CD4-positive, alpha-beta T cell treated with Interleukin-6 at 100 ng/mL for 8 hours (primary cell): ENCODE measurements at places on chromosomes 16 and 17.

DNA sequence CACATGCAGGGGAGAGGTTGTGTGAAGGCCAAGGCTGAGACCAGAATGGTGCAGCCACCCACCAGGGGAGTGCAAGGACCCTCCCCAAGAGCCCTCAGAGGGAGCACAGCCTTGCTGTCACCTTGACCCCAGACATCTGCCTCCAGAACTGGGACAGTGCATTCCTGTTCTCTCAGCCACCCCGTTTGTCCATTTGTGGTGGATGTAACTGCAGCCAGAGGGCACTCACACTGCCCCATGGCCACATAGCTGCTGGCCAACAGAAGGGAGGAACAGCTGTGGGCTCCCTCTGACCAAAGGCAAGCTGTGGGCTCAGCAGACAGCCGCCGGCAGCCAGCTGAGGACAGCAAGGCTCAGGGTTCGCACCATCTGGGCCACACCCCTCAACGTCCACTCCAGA is 49.8 kb upstream of the KLHDC4 start:
- no peak for DNase-seq

- no peak for DNase-seq
Measured at GRCh38 chr17:80397686-80398085, 17.3 kb upstream of the ENDOV start.

DNA sequence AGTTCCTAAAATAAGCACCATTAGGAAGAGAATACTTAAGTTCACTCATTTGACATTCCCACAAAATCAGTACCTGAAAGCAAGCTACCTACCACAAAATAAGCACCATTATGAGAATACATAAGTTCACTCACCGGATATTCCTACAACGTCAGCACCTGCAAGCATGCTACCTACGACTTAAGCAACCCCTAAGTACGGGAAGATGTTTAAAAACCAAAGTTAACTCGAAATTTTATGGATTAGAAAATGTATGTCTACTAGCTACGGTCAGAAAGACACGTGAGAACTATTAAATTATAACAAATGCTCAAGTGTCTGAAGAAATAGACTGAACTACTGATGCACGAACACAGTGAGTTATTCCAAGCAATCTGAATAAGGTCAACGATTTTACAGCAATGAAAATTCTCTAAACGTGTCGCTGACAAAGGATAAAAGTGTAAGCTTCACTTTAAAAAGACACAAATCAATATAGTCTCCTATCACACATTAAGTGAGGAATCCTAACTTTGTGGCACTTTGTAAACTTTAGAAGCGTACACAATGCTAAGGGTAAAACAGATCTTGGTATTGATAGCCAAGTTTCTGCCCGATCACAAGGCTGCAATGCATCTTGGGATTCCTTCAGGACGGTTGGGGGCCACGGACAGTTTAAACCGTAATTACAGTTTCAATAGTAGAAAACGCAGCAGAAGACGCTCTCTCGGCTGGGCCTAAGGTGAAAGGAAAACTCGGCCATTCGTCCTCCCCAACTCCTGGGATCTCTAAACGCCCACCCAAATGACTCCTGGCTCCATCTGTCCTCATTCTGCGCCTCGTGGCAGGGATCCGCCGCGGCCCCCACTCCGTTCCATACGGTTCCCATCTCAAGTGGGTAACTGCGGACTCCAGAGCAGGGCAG is 1.3 kb downstream of the GSPT1 start:
- peak; percentile 21 for DNase-seq

DNA sequence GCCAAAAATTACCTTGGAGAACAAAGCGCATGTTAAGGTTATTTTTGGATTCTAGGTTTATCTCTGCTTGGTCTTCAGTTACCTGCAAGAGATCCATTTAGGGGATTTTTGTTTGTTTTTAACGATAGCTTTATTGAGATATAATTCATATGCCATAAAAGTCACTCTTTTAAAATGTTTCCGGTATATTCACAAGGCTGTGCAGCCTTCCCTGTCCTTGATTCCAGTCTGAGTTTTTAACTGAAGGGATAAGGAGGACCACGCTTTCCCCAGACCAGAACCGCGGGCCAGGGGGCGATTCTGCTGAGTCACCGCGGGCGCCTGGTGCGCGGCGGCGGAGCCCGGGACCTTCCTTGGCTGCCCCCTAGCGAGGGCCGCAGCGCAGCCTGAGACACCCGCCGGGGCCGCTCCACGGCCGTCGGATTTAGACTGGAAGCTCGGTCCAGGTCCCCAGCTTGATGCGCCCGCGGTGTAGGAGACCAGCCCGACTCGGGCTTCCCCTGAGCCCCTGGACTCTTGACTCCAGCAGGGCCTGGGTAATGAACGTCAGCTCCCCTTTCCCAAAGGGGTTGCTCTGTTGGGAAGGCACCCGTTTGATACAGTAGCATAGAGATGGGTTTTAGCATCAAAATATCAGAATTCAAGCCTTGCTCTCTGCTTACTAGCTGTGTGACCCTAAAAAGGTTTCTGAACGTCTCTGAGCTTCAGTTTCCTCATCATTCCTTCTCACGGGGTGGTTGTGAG is 50.0 kb upstream of the STH start:
- DNase-seq, result peak; percentile 36

- no peak for DNase-seq
Measured at GRCh38 chr16:10850478-10850850, 26.5 kb upstream of the CIITA start.

DNA sequence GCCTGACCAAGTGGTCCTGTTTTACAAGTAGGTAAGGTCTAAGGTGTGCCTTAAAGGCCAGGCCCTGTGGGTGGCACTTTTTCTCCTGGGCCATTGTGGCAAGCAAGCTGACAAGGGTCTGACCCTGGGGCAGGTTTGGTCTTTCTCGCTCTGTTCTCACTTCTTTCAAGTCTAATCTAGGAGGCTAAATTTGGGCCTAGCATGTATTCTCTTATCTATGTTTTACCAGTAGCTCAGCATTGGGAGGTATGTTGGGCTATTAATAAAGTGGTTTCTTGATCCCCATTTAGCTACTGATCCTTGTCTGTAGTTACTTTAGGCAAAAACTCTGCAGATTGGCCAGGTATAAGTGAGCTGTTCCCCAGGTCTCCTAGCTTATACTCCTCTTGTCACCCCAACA is 77.7 kb downstream of the DNAH3 start:
- DNase-seq, result no peak

DNA sequence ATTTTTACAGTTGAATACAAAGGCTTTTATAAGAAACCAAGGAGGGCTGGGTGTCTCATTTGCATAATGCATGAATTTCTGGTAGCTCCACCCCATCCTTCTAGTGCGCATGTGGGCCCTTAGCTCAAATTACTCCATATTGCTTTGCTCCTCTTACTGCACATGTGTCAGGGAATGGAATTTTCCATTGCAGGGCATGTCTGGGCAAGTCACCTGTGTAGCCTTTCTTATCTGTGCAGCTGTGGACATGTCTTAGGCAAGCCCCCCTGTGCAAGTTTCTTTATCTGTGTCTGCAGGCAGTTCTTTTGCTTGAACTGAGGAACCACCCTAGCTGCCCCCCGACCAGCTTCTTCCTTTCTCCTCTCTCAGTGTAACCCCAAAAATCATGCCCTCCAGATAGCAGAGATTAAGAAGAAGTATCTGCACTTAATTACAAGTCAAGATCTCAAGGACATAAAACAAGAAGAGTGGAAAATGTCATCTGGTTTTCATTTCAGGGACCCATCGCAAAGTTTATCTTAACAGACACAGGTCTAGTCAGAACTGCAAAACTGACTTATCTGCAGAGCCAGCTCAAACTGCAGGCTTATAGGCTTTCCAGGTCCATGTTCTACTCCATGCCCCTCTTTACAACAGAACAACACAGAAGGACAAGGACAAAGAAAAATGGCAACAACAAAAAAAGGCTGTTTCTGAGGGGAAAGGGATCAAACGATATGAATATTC is 137.9 kb upstream of the HS3ST4 start:
- no peak for DNase-seq

DNA sequence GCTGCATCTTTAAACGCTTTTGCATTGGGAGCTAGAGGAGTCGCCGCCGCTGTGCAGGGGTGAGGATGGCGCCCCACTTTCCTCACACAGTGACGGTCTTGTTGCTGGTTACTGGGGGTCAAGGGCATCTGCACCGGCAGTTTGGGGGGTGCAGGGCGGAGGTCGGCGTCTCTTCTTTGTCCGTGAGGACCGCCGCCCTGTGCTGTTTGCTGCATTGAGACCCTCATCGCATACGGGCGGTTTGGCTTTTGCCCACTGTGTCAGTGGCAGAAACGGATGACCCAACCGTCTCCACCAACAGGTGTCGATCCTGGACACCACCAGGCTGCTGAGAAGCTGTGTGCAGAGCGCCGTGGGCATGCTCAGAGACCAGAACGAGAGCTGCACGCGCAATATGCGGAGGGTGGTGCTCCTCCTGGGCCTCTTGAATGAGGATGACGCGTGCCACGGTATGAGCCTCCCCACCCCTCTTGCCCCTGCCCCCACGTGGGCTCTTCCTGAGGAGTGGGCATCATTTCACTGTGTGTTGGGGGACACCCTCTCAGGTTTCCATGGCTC is 61.2 kb upstream of the ENDOV start:
- DNase-seq, result no peak

DNA sequence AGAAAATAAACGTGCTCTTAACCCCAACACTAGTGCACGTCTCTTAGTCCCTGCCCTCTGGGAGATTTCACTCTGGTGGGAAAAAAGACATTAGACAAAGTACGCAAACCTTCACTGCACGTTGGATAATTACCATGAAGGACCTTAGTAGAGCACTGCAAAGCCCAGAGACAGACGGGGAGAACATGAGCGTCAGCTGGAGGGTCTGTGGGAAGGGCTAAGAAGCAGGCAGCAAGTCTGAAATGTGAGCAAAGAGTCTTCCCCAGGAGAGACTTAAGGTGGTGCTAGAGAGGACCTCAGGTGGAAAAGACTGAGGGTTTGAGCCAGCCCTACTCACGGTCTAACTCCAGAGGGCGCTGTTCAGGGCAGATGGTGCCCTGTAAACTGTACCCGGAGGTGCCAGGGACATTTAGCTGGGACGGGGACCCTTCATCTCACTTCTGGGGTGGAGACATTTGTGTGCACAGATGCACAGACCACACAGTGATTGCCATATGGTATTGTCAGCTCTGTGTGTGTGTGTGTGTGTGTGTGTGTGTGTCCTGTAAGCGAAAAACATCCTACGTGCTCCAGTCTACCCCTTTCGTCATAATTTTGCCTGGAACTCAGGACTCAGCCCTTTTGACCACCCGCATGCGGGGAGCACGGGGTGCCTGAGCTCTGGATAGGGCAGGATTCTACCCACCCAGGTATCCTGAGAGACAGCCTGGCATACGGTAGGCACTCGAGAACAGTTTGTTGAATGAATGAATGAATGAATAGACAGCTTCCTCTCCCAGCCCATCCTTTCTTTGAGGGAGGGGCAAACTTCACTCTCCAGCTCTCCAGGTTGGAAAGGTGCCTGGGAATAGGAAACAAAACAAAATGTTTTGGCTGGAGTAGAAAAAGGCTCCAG is 10.1 kb upstream of the STAC2 start:
- DNase-seq, result peak; percentile 50

DNA sequence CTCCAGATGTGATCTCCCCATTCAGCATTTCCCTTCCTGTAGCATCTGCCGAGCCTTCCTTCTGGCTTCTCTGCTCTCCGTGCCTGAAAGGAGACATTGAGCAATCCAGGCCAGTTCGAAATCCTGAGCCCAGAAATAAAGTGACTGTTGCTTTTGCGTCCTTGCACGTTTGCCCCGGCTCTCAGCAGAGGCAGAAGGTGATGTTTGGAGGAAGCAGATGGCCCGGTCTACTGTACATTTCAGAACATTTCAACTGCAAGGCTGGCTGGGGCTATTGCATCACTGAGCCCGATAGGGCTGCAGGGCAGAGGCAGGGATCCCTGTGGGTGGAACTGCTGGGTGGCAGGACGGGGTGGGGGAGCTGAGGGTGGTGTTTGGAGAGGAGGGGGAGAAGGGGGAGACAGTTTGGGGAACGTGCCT is 29.4 kb downstream of the IRF8 start:
- no peak for DNase-seq

DNA sequence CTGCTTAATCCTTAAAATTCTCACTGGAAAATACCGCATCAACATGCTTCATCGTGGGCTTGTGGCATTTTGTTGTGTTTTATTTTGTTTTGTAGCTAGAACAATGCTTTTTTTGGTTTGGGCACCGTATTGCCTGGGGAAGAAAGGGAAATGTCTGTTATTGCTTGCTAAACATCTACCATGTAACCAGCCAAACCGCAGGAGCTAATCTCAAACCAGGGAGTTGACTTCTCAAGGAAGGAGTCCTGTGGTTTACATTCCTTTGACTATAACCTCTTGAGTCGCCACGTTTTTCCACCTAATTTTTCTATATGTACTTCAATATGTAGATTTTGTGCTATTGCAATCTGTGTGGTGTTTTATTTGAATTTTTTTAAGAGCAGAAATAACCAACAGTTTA is 593.5 kb upstream of the SOX9 start:
- DNase-seq, result no peak

GRCh38 chr17:78882540-78883088 is 20.4 kb downstream of the CEP295NL start:
- no peak for DNase-seq

GRCh38 chr17:28385037-28385400 is 13.5 kb downstream of the SARM1 start:
- DNase-seq, result no peak

DNA sequence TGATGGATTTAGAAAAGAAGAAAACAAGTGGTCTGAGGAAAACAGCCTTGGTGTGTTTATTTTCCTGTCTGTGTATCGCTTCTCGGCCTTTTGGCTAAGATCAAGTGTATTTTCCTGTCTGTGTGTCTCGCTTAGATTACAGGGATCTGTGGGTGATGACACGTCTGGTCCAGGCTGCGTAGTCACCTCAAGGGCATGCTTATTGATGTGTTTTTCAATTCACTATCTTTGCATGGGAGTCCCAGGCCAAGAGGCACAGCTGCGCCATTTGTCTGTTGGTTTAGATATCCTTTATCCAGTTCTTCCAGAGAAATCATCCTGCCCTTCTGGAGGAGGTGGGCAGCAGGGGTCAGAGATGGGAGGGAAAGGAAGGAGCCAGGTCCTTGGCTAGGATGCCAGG is 47.1 kb upstream of the STH start:
- no peak for DNase-seq

GRCh38 chr17:28705074-28705659 is 6.5 kb downstream of the PROCA1 start:
- DNase-seq, result no peak

GRCh38 chr17:76467366-76467765 is at the start of gene AANAT:
Gene AANAT (plus strand): TSS chr17:76467603. CDS start chr17:76468747, 1,144 bp downstream.
- DNase-seq, result no peak

DNA sequence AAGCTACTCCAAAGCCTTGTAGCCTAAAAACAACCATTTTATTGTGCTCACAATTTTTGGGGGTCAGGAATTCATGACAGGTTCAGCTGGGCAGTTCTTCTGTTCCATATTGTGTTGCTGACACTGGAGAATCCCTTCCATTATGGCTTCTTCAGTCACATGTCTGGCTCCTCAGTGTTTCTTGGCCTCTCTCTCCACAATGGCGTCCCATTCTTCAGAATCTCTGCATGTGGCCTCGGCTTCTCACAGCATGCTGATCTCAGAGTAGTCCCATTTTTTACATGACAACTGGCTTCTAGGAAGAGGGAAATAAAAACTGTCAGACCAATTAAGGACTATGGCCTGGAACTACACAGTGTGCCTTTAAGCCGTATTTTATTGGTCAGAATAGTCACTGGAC is 49.7 kb downstream of the NF1 start:
- no peak for DNase-seq
